ENCODE measurements at places on chromosomes 11 and 22. TPM values are rescaled to one million over a fixed set of nuclear protein-coding genes. Genes with fewer than 3 reads are reported as not detected.

Gene ALX4
- 0.23 TPM for total RNA-seq

Gene MIAT
- total RNA-seq = 169 TPM

Gene HTR3A
- not detected for total RNA-seq

Gene GRAMD1B
- total RNA-seq = 0.38 TPM

Gene OR5B21
- 0.46 TPM for total RNA-seq

Gene TRIM49C
- 0.19 TPM for total RNA-seq

Gene PATE4
- total RNA-seq = 2.7 TPM

Gene FOLR2
- not detected for total RNA-seq

Gene OR51B2
- not detected for total RNA-seq

Gene STK33
- total RNA-seq = 16.0 TPM

Gene TNKS1BP1
- 28.4 TPM for total RNA-seq

Gene SESN3
- total RNA-seq = 26.1 TPM

Gene VPREB1
- total RNA-seq = not detected

Gene SLC22A25
- total RNA-seq = 0.13 TPM

Gene ZNF280B
- total RNA-seq = 4.3 TPM

Gene RBMXL2
- 0.05 TPM for total RNA-seq

Gene OR8G5
- not detected for total RNA-seq

Gene MS4A3
- total RNA-seq = not detected

Gene IL18BP
- 3.7 TPM for total RNA-seq

Gene CRYBB2
- total RNA-seq = not detected

Gene KDM4D
- 2.9 TPM for total RNA-seq
